D341Med (cell line): ENCODE measurements at places on chromosomes 11 and 22.

DNA sequence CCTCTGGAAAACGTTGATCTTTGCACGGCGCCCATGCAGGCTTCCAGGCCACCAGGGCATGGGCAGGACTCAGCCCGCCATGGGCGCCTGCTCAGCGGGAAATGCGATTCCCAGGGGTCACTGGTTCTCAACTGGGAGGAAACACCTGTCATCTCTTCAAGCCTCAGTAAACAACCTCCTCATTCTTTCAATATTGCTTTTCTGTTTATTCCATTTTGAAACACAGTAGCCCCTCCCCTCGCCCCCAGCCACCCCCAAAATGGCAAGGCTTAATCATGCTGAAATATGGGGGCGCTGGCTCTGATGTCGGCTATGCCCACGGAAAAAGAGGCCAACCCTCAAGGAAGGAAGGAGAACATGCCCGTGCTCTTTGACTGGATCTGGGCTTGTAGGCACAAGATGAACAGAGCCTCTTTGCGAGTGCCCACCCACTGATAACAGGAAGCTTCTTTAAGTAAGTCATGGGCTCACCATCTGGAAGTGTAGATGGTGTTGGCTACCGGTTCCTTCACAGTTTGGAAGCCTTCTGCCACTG lies 594 bp upstream of the POU2AF1 start:
- no peak for DNase-seq

GRCh38 chr11:130188585-130189347 lies 29.2 kb downstream of the ST14 start:
- no peak for DNase-seq

DNA sequence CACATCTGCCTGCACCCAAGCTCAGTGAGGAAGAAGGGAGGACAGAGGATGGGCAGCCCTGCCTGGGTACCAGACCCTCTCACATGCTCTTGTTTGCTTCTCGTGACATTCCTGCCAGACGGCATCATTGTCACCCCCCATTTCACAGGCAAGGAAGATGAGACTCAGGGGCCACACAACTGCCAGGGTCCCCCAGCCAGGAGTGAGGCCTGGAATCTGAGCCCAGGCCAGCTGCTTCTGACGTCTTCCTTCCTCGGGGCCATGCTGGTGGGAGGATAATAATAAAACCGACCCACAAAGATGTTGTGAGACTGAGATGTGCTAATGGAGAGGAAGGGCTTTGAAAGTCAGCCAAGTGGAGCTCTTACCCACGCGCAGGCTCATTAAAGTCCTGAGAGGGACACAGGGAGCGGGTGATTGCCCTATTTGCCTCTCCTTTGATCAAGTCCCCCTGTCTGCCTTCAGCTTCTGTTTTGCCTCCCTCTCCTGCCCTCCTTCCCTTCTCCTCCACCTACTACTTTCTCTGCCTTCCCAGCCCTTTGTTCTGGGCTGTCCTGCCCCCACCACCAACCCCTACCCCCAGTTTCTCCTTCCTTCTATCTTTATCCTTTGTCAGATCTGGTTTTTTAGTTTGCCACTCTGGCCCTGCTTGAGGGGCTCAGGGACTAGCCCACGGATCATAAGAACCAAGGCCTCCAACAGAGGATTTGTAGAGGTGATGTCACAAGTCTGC lies 62.7 kb downstream of the MCM5 start:
- no peak for DNase-seq

- DNase-seq: no peak
Observed at GRCh38 chr22:17140826-17141766, 18.0 kb downstream of the HDHD5 start.

- no peak for DNase-seq
Observed at GRCh38 chr11:124482362-124483147, 37.1 kb upstream of the OR8B8 start.

GRCh38 chr11:65392186-65392829 lies 5.9 kb downstream of the FRMD8 start:
- DNase-seq: no peak

DNA sequence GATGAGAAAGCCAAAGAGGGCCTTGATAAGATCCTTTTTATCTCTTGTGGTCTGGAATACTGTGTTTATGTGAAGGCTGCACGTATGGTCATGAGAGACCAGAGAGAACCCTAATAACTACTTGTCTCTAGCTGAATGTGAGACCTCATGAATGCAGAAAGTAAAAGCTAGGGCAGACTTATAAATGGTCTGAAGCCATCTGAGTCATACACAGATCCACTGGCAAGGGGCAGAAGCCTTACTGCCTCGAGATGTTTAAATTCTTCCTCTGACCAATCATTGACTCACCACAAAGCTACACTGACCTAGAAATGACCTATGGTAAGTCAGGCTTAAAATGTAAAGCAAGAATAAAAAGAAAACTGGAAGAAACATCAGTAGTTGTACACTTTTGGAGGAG lies 22.7 kb upstream of the OR4B1 start:
- no peak for DNase-seq

DNA sequence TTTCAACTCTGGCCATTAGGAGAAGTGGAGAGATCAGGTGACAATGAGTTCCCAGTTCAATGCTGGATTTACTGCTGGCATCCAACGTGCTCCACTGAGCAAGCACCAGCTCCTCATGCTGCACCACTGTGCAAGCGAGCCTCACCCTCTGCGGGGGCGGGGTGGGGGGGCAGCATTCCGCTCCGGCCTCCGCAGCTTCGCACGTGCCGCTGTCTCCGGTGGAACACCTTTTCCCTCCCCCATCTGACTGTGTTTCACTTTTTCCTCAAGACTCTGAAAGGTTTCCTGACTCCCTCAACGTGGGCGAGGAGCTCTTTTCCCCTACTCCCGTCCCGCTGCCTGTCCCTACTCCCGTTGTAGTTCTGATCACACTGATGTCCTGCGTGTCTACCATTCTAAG lies 835 bp upstream of the RHOD start:
- no peak for DNase-seq

DNA sequence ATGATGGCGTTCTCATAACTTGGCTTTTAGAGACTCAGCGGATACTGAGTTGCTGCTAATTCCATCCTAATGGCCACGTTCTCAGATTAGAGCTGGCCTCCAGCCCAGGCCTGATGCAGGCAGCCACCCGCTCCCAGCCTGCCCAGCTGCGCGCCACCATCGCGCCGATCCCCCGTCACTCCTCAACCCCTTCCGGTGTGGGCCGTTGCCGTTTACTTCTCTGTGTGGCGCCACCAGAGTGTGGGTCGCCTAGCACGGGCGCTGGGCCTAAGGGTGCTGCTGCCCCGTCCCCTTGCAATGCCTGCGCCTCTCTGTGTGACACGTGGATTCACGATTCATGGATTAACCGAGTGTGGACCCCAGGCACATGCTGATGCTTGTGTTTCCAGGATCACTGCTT lies 1116.0 kb downstream of the BRD1 start:
- no peak for DNase-seq

DNA sequence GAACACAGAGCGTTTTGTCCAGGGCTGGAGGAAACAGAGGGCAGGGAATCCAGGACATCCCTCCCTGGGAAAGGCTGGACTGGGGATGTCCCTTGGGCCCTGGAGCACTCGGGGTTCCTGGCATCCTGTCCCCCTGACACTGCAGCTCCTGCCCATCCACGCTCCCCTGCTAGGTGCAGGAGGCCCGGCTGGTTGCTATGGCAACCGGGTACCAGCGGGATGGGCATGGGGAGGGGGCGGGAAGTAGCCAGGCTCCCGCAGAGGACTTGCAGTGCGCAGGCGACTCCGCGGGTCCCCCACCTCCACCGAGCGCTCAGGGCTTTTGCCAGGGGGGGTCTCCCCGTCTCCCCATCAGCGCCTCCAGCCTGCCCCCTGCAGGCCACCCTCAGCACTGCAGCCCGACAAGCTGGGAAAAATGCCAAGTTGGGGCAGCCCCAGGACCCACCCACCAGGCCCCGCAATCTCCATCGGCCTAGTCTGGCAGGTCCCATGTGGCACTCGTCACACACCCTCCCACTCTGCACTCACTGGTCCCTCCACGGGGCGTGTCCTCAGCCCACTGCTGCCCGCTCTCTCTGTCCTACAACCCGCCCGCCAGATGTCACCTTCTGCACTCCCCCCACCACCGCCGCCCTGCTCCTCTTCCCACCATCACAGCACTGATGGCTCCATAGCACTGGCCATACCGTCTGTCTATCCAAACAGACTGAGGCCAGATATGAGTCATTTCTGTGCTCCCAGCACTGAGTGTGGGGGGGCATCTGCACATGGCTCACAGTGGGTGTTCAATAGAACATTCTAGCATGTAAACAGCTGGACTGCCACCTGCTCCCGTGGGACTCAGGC lies 31.5 kb downstream of the KIAA0930 start:
- DNase-seq: peak; percentile 71

DNA sequence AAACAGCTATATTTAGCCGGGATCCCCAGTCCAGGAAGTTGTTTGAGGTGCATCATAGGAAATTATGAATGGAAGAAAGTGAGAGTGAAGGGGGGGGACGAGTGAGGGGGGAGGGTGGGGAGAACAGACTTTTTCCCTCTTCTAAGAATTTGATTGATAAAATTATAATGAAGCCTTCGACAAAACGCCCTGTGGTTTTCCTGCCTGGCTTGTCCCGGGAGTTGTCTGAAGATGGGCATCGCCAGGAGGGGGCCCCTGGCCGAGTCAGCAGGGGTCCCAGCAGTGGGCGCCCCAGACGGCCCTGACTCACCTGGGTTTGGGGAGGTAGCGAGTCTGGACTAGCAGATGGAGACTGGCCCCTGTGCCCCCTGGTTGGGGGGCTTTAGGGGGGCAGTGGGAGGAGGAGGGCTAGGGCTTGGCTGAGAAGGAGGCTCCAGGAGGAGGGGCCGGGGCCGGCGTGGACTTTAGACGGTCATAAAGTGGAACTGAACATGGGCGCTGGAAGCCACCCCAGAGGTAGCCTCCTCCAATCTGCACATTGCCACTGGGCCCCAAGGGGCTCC lies 336 bp upstream of the LIF start:
- DNase-seq: no peak

DNA sequence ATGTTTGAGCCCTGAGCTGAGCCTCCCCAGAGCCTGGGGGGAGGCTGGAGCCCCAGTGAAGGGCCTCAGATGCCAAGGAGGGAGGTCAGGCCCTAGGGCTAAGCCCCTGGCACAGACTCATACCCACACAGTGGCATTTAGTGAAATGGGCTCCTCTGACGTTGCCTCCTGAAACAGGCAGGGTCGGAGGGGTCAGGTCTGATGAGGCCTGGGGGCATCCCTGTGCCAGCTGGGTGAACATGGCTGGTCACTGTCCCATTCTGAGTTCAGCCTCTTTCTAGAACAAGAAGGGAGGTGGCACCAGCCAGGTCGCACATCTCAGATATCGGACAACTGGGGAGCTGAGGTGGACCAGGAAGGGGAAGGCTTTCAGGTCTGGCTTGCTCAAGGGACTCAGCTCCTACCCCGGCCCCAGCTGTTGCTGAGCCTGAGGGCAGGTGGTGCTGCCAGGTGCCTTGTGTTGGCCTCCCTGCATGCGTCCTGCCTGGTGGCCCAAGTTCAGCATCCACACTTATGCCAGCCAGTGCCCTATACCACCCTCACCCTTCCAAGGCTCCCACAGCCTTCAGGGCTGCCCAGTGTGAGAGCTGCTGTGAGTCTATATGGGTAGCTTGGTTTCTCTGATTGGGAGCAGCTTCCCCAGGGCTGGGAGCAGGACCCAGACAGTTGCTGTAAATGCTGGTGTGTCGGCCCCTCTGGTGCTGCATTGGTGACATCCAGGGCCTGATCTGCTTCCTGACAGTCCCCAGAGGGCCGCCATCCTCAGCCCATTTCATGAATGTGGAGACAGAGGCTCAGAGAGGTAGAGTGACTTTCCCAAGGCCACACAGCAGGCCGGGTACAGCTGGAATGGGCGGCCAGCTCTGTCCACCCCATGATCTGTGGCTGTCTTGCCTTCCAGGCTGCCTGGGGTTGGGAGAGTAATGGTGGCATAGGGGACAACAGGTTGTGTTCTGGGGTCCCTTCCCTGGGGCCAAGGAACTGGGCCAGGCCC lies 32.8 kb upstream of the PPARA start:
- DNase-seq: no peak

DNA sequence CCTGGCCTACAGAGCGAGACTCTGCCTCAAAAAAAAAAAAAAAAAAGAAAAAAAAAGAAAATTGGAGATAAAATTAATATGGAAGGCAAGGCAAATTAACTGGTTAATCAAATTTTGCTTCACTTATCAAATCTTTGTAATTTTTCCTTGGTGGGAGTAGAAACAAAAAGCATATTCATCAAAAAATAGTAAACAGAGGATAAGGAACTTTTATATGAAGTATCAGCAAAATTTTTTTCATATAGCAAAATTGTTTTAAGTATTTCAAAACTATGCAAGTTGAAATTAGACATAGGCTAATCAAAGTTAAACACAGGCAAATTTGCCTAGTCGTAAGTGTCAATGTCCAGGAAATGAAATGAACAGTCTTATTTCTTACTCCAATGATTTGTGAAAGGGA lies 33.0 kb downstream of the PICALM start:
- no peak for DNase-seq

DNA sequence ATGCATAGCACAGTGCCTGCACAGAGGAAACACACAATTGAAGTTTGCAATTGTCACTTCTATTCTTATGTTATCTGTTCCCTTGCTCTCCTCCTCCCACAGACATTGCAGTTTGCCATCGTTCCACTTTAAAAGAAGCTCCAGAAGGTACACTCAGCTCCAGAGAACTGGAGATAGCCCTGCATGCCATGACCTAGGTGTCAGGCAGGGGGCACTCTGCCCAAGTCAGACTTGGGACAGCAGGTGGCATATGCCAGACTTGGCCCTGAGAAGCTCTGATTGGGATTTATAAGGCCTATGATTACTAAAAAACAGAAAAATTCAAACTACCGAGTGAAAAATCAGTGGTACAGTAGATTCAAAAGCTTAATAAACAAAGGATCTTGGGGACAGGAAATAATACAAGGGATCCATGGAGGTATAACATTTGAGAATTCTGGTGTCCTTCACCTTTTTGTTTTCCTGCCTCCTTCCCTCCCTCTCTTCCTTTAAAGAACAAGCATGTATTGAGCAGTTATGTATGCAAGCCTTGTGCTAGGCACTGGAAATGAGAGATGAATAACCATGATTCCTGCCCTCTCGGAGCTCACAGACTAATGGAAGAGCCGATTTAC lies 40.0 kb downstream of the TENM4 start:
- no peak for DNase-seq

DNA sequence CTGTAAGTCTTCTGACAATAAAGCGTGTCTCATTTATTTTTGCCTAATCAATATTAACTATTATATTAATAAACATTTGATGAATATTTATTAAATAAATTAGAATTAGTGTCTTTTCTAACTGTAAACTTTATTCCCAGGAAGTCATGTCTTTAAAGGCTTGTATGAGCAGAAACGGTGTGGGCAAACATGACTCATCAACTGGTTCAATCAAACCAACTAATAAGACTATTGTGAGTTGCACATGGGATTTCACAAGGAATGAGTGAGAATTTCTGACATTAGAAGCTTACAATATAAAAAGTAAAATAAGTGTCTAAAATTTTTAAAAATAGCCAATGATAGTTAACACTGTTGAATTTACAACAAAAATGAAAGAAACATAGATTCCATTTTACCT lies 259.2 kb upstream of the CTSC start:
- DNase-seq: no peak

- peak; percentile 67 for DNase-seq
Observed at GRCh38 chr11:113113801-113114704, 152.8 kb downstream of the NCAM1 start.

- no peak for DNase-seq
Observed at GRCh38 chr11:104365676-104366075, 201.7 kb upstream of the PDGFD start.
